ENCODE measurements at places on chromosomes 2 and 18.

GRCh38 chr2:100623033-100623715 lies 60.4 kb downstream of the PDCL3 start:
- DNase-seq = no peak

DNA sequence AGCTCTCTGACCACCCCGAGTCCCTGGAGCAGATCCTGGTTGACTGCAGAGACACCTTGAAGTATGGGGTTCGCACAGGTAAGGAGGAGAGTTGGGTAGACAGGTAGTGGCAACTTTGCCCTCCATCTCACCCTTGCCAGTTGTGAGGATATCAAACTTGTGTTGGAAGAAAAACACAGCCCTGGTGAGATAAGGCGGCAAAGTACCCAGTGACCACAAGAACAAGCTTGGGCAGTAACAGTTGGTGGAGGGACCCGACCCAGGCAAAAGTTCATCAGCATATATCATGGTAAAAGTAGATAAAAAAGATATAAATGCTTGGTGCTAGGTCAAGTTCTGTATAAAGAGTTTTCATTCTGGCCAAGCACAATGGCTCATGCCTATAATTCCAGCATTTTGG lies 14.4 kb downstream of the GAD1 start:
- DNase-seq = no peak

DNA sequence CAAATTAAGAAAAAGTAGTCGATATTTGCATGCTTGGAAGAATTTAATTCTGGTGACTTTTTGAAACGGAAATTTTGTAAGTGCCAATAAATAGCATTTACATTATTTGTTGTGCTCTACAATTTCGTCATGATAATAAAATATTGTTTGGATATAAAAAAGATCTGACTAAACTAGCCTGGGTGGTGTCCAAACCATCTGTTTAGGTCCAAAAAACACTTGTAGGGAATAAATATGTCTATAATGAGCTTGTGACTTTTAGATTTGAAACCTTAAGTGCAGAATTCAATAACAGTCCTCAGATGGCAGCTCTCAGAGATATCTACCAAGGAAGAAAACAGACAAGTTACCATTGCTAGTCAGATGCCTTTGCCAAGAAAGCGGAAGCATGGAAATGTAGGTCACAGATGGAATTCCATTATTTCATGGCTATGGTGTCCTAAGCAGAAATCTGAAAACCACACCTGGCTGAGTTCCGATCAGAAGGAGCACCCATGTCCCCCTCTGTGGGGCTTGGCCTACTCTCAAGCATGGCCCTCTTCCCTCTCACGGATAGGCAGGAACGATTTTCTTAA lies 731.1 kb downstream of the RNF144A start:
- DNase-seq = no peak

GRCh38 chr2:220104871-220105351 lies 477.5 kb downstream of the SLC4A3 start:
- DNase-seq = peak; percentile 89

GRCh38 chr2:133489146-133489545 lies 79.1 kb downstream of the NCKAP5 start:
- no peak for DNase-seq

DNA sequence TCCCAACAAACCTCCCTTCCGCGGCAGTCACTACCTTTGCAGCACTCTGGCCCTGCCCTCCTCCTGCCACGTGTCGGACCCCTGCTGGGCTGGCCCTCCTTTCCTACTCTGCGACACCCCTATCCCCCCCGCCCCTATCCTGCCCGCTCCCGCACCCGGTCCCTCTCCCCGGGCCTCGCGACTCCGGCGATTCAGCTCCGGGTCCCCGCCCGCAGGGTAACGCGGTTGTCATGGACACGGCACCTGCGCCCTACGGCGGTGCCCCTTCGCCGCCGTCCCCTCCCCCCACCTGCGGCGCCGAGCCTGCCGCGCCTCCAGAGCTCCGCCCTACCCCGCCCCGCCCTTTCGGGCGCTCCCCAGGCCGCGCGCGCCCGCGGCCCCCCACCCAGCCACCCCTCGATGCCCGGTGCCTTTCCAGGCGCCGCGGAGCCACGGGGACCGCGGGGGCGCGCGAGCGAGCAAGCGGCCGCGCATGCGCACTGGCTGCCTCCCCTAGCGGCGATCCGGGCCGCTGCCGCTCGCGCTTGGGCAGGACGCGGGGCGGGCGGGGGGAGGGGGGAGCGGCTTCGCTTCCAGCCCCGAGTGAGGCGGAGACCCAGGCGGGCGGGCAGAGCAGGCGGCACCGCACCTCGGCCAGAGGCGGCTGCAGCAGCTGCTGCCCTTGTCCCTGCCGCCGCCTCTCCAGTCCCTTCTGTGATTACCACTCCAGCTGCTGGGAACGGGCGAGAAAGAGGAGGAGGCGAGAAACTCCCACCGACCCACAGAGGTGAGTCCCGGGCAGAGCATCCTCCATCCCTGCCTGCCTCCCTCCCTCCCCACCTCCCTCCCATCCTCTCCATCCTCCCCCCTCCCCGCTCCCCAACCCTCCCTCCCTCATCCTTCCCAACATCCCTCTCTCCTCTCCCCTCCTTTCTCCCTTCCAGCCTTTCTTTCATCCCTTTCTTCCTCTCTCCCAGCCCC lies at the start of gene CTNNA2:
Gene CTNNA2, plus strand, starts transcription at position 610 of the 960 bp plus-strand sequence.
- DNase-seq = peak; percentile 13

- DNase-seq = no peak
Measured at GRCh38 chr2:86793752-86794151, 3.0 kb upstream of the CD8A start.

DNA sequence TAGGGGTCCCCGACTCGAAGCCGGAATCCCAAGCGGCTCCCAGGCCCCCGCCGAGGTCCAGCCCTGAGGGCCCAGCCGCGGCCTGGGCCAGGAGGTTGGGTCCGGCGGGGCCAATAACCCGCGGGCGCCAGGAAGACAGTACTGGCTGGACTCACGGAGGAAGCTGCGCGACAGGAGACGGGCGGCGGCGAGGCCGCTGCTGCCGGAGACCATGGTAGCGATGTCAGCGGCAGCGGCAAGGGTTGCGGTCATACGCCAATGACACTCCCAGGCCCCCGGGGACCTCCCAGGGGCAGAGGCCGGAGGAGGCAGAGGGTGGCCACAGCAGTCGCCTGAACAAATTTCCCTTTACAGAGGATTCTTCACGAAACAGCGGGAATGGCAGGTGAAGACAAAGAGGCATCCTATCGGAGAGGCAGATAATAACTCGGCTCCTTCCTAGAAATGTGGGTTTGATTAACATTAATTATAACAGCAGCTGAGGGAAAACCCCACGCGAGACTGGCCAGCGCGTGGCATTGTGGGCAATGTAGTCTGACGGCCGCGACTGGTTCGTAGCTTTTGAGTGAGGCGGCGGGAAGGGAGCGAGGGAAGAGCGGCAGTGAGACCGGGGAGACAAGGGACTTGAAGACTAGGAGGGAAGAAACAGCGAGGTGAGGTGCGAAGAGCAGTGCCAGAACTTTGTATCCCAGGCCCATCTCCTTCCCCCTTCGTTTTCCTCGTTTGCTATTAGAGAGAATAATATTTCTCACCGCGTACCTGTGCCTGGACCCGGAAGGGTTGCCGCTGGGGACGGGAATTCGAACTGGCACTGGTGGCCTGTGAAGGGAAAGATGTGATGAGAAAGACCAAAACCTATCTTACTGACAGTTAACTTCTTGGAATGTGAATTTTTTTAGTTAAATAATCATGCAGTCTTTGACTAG lies at the start of gene SUCLG1:
Gene SUCLG1, minus strand, starts transcription at position 263 of the 926 bp plus-strand sequence. Its CDS starts 11 bp downstream, at position 252.
- peak; percentile 83 for DNase-seq

GRCh38 chr2:137888845-137889244 lies 75.4 kb upstream of the HNMT start:
- no peak for DNase-seq
